ENCODE measurements at places on chromosomes 13 and 19.
A peak's percentile ranks its signal among the peaks of the same experiment; 100 is the strongest.

GRCh38 chr19:19170053-19170872 lies at the start of gene MEF2B:
Gene MEF2B, minus strand, starts transcription at chr19:19170263. Its CDS starts 19,528 bp downstream, at chr19:19150735.
- DNase-seq = peak; percentile 80

- DNase-seq = no peak
Measured at GRCh38 chr13:25166306-25166705, 5.8 kb downstream of the AMER2 start.

DNA sequence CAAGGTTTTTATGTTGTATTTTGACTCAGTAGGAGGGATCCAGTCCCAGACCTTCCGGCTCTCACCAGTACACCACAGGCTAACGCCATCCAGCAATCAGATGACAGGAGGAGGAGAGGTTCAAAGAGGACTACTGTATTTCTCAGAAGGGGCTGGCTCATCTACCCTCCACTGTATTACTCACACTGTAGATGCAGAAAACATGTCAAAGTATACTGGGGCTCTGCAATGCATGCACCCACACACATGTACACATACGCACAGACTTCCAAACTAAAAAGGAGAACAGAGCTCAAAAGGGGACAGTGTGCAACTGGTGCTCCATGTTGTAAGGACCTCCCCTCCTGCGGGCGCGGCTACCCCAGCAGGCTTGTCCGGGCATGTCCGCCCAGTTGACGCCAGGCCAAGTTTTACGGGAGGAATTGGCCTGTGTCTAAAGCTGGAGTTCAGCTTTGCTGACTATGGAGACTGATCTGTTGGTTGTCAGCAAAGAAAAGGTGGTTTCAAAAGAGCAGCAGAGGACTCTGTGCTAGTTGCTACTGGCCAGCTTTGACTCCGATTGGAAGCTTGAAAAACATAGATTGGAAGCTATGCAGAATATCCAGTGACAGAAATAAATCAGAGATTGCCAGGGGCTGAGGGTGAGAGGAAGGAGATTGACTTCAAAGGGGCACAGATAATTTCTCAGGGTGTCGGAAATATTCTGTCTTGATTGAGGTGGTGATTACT lies 314.2 kb downstream of the DLEU7 start:
- peak; percentile 88 for DNase-seq

DNA sequence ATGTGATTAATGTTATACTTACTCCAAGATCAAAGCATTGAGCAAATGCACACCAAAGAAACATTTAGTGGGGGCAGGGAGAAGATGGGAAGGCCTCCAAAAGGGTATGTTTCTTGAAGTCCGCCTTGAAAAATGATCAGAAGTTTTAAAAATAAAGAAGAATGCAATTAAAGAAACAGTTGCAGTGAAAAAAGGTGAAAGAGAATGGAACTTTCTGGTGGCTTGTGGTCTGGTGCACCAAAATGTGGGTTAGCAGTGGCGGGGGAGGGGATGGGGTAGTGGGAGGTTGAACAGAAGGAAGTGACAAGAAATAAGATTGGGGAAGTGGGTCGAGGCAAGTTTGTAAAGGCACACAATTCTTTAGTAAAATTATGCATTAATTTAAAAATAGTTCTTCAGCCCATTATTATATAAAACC lies 2.5 kb downstream of the LCP1 start:
- no peak for DNase-seq

DNA sequence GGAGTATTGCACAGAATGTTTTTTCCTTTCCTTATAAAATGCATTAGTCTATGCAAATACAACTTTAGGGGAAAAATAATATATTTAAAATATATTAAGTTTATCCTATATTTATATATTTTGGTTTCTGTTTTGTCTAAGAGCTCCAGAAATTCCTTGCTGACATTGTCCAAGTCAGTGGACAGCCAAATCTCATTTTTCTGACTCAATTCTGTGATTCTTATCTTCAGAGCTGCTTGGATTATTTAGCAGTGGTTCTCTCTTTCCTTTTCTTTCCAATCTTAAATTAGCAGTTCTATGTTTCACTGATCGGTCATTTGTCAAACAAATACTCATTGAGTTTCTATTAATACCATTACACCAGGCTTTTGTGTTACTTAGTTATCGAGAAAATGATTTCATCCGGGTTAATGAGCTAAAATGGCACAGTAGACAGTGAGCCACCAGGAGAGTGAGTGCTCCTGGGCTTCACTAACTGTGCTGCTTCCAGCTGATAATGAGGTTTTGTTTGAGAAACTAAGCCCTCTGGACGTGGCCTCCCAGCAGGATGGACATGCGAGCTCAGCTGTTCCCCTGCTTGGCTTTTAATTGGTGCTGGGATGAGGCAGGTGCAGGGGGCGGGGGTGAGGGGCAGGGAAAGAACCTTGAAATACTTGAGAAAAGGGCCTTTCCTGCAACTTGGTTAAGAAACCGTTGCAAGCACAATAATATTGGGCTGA lies 44.0 kb downstream of the ATP11A start:
- peak; percentile 56 for DNase-seq

GRCh38 chr13:99004978-99005377 lies 27.1 kb upstream of the DOCK9 start:
- peak; percentile 26 for DNase-seq

- peak; percentile 18 for DNase-seq
Measured at GRCh38 chr13:98411617-98412265, 165.2 kb downstream of the STK24 start.

- no peak for DNase-seq
Measured at GRCh38 chr13:114310956-114311355, 3.3 kb upstream of the CHAMP1 start.

GRCh38 chr13:100659578-100659977 lies 15.0 kb downstream of the TMTC4 start:
- no peak for DNase-seq

DNA sequence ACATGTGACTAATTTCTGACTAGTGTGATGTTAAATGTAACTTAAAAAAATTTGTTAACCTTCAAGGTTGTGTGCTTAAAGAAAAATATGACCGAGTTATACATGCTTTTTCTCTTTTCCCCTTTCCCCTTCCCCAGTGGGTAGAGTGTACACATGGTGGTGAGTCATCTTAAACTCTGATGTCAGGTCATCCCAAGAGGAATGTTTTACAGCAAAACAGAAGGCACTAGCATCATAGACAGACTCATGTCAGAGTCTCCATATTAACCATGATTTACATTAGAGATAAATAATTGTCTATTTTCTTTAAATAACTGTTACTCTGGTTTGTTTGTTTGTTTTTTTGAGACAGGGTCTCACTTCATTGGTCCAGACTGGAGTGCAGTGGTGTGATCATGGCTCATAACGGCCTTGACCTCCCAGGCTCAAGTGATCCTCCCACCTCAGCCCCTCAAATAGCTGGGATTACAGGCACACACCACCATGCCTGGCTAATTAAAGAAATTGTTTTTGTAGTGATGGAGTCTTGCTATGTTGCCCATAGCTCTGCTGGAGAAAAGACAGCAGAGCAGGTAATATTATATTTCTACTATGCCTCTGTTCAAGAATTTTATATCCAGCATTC lies 160.4 kb upstream of the PCDH9 start:
- no peak for DNase-seq

DNA sequence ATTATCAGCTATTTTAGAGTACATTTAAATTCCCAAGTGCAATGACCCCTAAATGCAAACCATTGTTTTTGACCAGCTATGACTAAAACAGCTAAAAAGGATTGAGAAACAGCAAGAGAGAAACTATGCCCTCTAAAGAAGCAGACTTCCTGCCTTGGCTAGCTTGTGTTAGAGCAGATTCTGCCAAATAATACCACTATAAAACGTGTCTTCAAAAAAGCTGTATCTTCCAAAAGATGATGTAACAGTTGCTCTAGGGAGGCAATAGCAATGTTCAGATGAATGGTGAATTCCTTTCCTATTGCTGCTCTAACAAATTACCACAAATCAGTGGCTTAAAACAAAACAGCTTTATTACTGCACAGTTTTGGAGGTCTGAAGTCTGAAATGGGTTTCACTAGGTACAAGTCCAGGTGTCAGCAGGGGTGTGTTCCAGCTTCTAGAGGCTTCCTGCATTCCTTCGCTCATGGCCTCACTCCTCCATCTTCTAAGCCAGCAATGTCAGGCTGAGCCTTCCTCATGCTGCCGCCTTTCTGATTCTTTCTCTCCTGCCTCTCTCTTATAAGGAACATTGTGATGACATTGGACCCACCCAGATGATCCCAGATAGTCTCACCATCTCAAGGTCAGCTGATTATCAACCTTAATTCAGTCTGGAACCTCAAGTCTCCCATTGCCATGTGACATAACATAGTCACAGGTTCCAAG lies 84.5 kb downstream of the LRRC63 start:
- DNase-seq = no peak

- no peak for DNase-seq
Measured at GRCh38 chr19:17775245-17775927, 19.6 kb upstream of the B3GNT3 start.

DNA sequence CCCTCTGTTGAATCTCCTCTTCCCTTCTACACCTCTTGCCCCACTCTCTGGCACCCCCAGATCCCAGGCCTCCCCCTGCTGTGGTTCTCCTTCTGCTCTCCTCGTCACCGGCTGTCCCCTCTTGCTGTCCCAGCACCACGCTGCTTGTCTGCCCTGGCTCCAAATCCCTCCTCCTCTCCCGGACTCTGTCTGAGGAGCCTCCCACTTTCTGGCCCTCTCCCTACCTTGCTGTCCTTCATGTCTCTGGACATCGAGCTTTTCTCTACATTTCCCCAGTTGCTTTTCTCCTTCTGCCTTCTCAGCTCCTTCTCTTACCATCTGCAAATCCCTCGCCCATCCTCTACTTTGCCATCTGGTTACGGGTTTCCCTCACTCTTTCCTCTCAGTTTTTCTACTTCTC lies 1.2 kb downstream of the ZNF347 start:
- DNase-seq = peak; percentile 45

DNA sequence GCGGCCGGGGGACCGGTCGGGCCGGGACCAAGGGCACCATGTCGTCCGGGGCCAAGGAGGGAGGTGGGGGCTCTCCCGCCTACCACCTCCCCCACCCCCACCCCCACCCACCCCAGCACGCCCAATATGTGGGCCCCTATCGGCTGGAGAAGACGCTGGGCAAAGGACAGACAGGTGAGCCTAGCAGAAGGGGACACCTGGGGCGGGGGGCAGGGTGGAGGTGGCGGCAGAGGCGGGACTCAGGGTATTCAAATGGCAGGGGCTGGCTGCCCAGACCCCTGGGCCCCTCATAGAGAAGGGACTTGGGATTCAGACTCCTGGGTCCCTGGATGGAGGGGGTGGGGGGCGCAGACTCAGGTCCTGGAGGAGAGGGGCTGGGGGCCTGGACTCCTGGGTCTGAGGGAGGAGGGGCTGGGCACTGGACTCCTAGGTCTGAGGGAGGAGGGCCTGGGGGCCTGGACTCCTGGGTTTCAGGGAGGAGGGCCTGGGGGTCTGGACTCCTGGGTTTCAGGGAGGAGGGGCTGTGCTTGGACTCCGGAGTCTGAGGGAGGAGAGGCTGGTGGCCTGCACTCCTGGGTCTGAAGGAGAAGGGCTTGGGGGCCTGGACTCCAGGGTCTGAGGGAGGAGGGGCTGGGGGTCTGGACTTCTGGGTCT lies 735 bp downstream of the BRSK1 start:
- DNase-seq = no peak

DNA sequence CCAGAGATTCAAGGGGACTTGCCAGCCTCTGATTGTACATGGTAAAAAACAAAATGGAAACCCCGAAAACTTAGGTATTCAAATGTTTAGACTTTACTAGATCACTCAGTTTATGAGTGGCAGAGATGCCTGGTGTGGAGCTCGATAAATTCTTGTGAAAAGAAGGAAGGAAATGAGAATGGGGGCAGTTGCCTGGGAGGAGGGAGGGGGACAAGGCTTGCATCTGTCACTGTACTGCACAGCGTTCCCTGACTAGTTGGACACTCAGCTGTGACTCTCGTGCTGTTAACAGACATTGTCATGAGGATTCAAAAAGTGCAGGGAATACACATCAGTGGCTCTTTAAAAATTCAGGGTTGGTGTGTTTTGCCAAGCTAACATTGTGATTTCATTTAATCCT lies 232.9 kb downstream of the ZIC5 start:
- DNase-seq = no peak

DNA sequence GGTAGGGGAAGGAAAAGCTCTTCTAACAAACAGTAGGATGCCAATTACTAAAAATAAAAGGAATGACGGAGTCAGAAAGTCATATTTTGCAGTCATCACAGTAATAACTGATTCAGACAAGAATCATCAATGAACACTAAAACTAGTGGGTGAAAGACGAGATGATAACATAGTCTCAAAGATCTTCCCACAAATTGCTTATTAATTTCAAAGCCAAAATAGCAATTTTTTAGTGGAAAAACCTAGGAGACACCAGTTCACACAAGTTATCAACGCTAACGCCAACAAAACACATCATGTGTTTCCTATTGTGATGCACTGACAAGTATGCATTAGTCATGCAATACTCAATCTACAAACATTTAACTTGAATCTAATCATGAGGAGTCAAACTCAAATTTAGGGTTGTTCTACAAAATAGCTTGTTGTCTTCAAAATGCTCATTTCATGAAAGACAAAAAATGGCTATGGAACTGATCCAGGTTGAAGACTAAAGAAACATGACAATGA lies 18.6 kb downstream of the ZNF233 start:
- DNase-seq = no peak

- no peak for DNase-seq
Measured at GRCh38 chr19:17296976-17297375, 6.2 kb downstream of the ABHD8 start.

GRCh38 chr13:104436555-104436954 lies 1370.3 kb upstream of the SLC10A2 start:
- DNase-seq = no peak

DNA sequence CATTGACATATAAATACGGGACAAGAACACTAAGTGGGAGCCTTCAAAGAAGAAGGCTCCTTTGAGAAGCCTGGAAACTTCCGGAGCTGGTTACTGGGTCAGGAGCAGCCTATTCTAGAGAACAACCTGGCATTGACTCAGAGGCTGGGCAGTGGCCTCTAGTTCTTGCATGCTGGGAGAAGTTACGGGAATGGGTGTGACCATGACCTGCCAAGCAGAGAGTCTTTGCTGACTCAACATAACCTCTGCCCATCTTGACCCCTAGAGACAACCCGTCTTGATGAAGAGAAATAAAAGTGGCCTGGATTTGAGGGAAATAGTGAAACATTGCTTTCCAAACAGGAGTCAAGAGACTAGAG lies 21.0 kb downstream of the STARD13 start:
- no peak for DNase-seq

DNA sequence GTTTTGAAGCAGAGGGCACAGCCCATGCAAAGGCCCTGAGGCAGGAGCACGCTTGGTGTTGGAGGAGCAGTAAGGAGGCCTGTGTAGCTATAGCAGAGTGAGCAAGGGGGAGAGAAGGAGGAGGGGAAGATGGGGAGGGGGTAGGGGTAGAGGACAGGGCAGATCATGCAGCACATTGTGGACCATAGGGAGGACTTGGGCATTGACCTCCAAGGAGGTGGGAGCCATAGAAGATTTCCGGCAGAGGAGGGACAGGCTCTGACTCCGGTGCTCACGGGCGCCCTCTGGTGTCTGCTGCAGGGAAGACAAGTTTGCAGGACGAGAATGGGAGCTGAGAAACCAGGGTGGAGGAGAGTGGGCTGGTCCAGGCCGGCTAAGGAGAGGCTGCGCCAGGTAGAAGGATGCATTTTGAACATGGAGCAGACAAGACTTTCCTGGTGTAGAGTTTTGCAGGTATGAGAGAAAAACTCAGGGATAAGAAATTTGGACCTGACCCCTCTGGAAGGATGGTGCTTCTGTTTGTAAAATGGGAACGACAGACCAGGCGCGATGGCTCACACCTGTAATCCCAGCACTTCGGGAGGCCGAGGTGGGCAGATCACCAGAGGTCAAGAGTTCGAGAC lies 13.7 kb upstream of the CREB3L3 start:
- DNase-seq = peak; percentile 68
